ENCODE measurements at places on chromosomes 16 and 17. TPM values are rescaled to one million over a fixed set of nuclear protein-coding genes. Genes with fewer than 3 reads are reported as not detected.

The NPW gene
- 0.13 TPM for total RNA-seq

The PPP1R27 gene
- not detected for total RNA-seq

The ACOX1 gene
- total RNA-seq, result 49.5 TPM

The TEX14 gene
- total RNA-seq, result under 0.01 TPM

The OR2C1 gene
- not detected for total RNA-seq

The EXOC3L1 gene
- not detected for total RNA-seq

The RUNDC3A gene
- 3.1 TPM for total RNA-seq

The ZSCAN10 gene
- not detected for total RNA-seq

The STH gene
- not detected for total RNA-seq

The KRT222 gene
- total RNA-seq, result not detected

The TMEM92 gene
- 0.26 TPM for total RNA-seq

The IRX3 gene
- 2.1 TPM for total RNA-seq

The CIITA gene
- total RNA-seq, result 0.13 TPM

The CALB2 gene
- total RNA-seq, result 2.2 TPM

The ZNF668 gene
- 8.2 TPM for total RNA-seq

The DCAKD gene
- 18.2 TPM for total RNA-seq

The ABAT gene
- 2.6 TPM for total RNA-seq

The TEDC2 gene
- total RNA-seq, result 0.53 TPM

The MT3 gene
- total RNA-seq, result not detected

The PRKCB gene
- not detected for total RNA-seq
